ENCODE measurements at places on chromosomes 3 and 15. TPM values are rescaled to one million over a fixed set of nuclear protein-coding genes. Genes with fewer than 3 reads are reported as not detected.

DNA sequence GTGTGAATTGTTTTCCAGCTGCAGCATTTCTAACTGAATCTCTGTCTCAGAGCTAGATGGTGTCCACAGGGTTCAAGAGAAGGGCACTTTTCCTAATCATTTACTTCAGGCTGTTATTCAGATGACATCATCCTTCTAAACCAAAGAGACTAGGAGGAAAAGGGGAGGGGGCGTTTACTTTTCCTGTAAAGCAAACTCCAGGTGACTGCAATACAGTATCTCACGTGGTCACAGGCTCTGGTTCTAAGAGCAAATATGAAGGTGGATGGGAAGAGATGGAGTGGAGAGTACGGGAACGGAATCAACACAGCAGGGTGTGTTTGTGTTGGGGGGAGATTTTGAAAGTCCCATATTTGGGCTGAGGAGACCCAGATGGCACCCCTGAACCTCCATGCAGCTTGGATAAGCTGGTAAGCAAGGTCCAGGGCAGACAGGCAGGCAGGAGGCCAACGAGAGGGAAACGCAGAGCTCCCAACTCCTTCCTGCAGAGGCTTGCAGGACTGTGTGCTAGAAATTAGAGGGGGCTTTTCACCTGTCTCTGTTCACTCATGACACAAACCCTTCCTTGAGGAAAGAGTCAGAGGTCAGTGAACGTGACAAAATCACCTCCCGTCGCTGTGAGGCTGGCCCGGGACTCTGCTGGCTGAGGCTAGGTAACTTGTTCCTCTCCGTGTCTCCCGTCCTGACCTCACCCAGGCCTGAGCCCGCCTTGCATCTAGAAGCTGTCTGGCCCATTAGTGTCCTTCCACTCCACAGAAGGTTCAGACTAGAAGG is 151.2 kb downstream of the OPA1 start:
- DNase-seq: peak; percentile 47

DNA sequence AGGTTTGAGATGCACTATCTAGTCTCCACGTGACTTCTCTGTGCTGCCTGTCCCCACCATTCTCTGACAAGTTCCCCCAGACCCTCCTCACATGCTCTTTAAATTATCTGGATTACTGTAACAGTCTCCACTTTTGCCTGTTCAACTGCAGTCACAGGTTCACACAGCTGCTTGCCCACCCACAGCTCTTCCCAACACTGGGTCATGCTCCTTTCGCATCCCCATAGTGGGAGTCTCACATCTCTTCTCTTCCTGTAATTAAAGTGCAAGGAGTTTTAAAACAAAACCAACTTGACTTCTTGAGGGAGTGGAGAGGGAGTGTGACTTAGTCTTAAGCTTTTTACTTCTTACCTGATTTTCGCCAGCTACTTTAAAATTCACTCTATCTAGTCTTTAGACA is 178.8 kb downstream of the PLCL2 start:
- DNase-seq: no peak

- no peak for DNase-seq
These were observed 26.7 kb downstream of the SSUH2 start for GRCh38 chr3:8617921-8618320.

The SHF gene
- total RNA-seq: 16.1 TPM

DNA sequence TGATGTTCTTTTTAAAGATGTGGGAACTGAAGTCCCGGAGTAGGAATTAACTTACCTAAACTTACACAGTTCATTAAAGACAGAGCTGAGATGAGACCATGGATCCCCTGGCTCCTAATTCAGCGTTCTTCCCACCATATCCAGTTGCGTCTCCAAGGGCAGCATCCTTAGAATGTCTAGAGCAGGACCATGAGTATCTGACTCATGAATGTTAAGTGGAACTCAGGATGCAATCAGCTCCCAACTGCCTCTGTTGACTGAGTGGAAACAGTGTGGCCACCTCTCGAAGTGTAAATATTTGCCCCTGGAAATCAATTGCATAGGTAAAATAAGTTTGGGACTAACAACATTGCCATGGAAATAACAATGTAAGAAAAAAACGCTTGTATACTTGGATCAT is 2.5 kb downstream of the SNTN start:
- no peak for DNase-seq

The IQSEC1 gene
- 22.5 TPM for total RNA-seq
